ENCODE measurements at places on chromosomes 7 and 10.

DNA sequence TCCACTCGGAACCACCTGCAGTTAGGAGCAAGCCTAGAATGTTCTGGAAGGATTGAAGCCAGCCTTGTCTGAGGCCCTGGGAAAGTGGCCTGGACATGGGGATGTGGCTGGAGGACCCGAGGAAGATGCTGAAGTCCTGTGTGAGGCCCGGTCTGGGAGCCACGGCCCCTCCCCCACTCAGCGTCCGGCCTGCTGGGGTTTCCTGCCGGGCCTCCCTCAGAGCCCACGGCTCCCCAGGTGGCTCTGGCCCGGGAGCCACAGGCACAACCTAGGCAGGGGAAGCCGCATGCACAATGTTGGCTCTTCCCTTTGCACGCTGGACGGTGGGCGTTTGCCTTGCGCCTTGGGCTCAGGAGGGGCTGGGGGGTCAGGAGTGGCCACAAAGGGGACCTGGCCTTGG lies 39.0 kb downstream of the UNCX start:
- DNase-seq: no peak

GRCh38 chr10:110973400-110973799 lies 54.0 kb downstream of the SHOC2 start:
- DNase-seq: no peak

GRCh38 chr7:17244786-17245185 lies 53.7 kb upstream of the AHR start:
- DNase-seq: no peak

DNA sequence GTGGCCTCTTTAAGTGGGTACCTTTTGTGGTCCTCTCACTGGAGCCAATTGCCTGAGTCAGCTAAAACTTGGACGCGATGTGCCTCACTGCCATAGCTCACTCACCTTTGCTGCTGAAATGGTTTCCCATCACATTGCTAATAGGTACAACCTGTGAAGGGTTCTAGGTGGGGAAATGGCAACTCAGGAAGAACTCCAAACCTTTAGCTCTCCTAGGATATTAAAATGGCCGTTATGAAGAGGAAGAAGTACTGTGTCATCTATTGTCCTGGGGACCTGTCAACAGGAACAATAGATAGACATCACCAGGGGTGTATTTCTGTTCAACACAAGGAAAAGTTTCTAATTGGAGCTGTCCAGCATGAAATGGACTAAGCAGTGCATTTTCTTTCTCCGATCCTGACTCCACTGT lies 1.2 kb upstream of the ZNF655 start:
- DNase-seq: peak; percentile 58

DNA sequence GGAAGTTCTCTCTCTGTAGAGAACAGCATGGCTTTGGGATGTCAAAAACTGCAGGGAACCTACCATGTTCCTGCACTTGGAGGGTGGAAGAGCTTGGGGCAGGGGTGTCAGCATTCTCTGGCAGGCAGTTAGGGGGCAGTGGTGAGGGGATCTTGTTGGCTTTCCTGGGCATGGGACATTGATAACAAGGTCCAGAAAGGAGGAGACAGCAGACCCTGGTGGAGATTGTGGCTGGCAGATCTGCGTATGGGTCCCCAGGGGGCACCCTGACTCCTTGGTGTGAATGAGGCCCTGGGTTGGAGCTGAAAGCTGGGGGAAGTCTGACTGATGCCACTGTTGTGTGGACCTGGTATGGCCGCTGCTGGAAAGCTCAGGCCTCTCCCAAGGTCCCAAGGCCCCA lies 22.9 kb upstream of the CAMK2B start:
- peak; percentile 8 for DNase-seq

- no peak for DNase-seq
Observed at GRCh38 chr7:38558761-38559345, 72.3 kb downstream of the AMPH start.

- DNase-seq: peak; percentile 82
Observed at GRCh38 chr10:34696423-34696822, 118.7 kb downstream of the PARD3 start.

Data from RKO (cell line).